Heart right ventricle (tissue), 16 donors: ENCODE measurements at places on chromosomes 1 and 21. TPM values are rescaled to one million over a fixed set of nuclear protein-coding genes. Genes with fewer than 3 reads are reported as not detected.

The IL19 gene
- not detected for total RNA-seq

The HSD3B1 gene
- not detected for total RNA-seq

The TRNP1 gene
- 21.0 TPM for total RNA-seq

The ATP1A4 gene
- not detected for total RNA-seq

The ACOT7 gene
- 9.7 TPM for total RNA-seq

The SPTA1 gene
- not detected for total RNA-seq

The NRDC gene
- total RNA-seq: 158 TPM

The GSTM4 gene
- total RNA-seq: 47.7 TPM
